ENCODE measurements at places on chromosomes 11 and 22.

- no peak for DNase-seq
Observed at GRCh38 chr11:30527566-30527965, 58.6 kb downstream of the MPPED2 start.

GRCh38 chr11:110759972-110760381 lies 47.7 kb upstream of the ARHGAP20 start:
- DNase-seq: no peak

DNA sequence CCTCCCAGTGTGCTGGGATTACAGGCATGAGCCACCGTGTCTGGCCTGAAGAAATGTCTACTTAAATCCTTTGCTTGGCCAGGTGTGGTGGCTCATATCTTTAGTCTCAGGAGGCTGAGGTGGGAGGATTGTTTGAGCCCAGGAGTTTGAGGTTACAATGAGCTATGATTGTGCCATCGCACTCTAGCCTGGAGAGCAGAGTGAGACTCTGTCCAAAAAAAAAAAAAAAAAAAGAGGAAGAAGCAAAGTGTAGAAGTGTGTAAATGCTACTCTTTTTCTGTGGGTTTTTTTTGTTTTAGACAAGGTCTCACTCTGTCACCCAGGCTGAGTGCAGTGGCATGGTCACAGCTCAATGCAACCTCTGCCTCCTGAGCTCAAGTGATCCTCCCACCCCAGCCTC lies 6.4 kb upstream of the ATG16L2 start:
- no peak for DNase-seq

GRCh38 chr22:31139866-31140716 lies at the start of gene PLA2G3:
PLA2G3 (minus strand) TSS chr22:31140508; CDS start chr22:31140354, 154 bp downstream.
- peak; percentile 21 for DNase-seq

GRCh38 chr22:47205554-47205953 lies 443.1 kb downstream of the TBC1D22A start:
- DNase-seq: no peak

DNA sequence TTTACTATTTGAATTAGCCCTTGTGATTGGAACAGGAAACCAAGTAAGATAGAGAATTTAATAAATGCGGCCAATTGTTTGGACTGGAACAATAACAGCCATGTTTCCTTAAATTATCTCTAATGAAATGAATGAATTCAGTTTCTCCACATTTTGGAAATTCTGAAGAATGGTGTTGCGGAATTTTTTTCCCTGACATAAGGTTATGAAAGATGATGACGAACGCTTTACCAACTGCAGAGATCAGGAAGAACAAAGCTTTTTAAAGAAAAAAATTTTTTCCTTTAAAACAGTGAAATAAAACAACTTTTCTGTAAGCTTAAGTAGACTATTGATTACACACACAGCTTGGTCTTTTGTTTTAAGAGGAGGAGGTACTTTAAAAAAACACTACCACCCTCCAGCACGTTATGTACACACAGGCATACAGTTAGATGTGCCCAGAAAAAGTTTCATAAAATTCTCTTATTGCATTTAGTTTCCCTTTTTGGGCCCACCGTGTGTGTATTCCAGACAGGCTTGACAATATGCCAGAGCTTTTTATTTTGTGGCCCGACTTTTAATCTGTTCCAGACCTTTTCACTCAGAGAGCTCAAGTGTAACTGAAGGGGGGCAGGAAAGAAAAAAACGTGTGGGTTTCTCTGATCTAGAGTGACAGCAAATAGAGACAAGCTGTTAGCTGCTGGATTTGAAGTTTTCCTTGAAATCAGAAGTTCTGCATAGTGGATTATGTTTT lies 77.3 kb downstream of the YAP1 start:
- DNase-seq: no peak

GRCh38 chr11:10878408-10879214 lies 20.8 kb upstream of the ZBED5 start:
- DNase-seq: peak; percentile 85

DNA sequence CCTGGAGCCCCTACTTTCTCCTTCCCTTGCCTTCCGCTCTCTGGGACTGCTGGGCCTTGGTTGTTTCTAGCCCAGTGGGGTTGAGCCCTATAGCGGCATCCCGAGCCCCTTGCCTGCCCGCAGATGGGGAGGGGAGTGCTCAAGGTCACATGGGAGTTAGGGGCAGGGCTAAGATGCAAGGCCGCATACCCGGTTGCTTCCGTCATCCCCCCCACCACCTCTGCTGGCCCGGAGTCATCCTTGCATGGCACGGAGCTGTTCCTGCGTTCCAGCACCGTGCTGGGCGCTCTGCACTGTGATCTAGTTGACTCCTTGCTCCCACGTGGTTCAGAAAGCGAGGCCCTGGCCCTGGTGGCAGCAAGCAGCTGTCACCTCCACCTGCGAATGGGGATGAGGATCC lies 18.0 kb downstream of the FLRT1 start:
- DNase-seq: no peak

DNA sequence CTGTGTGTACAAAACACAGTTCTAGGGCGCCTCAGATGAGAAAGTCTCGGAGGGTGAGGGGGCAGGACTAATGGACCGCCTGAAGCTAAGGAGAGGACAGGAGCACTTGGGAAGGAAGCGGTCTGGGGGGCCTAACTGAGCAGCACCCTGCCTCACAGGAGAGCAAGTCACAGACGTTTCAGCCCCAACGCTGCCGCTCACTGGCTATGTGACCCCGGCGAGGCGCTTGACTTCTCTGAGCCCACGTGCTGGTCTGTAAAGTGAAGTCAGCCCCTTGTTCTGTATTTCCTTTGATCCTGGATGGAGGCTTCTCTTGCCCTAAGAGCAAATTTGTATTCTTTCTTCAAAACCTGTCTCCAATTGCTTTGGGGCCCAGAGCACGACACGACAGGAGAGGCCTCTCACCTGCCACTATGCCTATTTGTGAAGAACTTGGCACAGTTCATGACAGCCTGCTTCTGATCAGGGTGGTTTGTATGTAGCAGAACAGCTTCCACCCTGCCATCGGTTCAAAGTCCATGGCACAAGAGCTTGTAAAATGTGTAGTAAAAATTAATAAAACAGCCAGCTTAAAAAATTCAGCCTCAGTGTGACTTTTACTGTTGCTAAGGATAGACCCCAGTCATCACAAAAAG lies 59.1 kb downstream of the WNT11 start:
- DNase-seq: no peak

DNA sequence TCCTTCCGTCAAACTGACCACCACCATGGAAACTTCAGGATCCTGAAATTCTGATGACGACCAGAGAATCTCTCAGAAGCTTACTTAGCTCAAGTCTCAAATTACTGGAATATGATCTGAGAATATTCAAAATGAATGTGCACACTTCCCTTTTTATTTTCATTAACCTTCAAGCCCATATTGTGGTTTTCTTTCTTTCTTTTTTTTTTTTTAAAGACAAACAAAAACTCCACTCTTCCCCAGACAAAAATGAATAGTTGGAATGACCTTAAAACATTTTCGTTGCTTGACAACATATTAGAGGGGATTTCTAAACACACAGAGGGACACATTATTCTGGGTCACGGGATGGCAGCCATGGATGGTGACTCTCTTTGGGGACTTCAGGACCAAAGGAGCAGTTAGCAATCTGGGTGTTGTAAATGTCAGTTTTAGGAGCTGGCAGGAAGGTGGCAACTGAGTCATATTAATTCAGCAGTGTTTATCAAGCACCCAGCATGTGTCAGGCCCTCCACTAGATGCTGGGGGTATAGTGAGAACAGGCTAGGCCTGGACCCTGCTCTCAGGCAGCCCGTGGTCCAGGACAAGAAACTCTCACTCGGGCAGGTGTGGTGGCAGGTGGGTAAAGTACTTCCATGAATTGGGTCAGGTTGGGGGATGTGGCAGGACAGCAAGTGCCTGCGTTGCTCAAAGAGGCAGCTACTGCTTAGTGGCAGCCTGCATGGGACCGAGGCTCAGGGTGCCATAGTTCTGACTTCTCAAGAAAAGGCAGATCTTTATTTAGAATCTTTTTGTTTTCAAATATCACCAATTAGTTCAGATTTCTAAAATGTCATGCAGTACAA lies 126.1 kb downstream of the HIPK3 start:
- DNase-seq: no peak

DNA sequence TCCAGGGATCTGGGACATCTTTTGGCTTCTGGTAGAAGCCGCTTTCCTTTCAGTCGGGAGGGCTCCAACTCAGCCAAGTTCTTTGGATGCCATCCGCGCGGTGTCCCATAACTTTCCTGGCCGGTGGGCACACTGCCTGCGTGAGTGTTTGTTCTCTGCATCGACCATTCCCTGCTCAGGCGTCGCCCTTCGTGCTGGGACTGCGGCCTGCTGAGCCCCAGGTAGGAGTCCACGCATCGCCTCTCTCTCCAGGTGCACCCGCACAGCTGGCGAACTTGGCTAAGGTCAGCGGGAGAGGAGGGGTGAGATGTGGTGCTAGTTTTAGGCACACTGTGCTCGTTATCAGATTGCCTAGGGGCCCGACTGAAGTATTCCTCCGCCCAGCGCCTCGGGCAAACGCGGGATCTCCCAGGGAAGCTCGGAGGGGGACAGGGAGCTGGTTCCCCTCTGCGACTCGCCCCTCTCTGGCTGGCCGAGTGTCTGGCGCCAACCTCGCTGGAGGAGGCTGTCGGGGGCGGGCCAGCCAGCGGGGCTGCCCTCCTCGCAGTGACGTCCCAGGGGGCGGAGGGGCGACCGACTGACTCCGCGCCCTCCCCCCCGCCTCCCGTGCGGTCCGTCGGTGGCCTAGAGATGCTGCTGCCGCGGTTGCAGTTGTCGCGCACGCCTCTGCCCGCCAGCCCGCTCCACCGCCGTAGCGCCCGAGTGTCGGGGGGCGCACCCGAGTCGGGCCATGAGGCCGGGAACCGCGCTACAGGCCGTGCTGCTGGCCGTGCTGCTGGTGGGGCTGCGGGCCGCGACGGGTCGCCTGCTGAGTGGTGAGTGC lies at the start of gene LAYN:
LAYN (plus strand) TSS at position 607 of the 823 bp plus-strand sequence; CDS start at position 731, 124 bp downstream.
- no peak for DNase-seq

GRCh38 chr11:48305923-48306322 lies at the start of gene OR4S1:
OR4S1 (plus strand) TSS chr11:48306223; CDS start chr11:48306223, 0 bp downstream.
- no peak for DNase-seq

DNA sequence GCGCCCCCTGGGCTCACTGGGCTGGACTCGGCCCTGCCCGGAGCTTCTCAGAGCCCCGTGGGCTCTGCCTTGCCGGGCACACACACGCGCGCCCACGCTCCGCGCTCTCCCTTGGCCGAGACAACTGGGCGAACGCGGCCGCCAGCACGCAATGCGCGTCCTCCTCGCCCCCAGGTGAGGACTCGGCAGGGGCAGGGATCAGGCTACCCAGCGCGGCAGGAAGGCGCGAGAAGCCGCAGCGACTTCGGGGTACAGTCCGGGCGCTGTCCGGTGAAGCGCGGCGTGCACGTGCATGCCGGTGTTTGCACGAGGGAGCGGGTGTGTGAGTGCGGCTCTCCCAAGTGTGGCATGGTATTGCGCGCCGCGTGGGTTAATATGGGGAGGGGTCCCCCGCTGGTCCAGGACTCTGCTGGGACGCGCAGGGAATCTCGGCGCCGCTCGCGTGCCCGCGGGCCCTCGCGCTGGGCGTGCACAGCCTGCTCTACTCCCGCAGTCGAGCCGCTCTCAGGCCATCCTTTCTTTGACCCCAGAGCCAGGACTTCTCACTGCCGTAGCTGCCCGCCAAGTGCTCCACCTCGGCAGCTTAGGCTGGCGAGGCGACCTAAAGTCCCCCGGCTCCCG lies 5.4 kb downstream of the WNT7B start:
- DNase-seq: no peak

GRCh38 chr11:22728600-22729389 lies 62.4 kb downstream of the GAS2 start:
- DNase-seq: no peak

GRCh38 chr11:123518496-123519054 lies 88.5 kb downstream of the GRAMD1B start:
- DNase-seq: no peak

DNA sequence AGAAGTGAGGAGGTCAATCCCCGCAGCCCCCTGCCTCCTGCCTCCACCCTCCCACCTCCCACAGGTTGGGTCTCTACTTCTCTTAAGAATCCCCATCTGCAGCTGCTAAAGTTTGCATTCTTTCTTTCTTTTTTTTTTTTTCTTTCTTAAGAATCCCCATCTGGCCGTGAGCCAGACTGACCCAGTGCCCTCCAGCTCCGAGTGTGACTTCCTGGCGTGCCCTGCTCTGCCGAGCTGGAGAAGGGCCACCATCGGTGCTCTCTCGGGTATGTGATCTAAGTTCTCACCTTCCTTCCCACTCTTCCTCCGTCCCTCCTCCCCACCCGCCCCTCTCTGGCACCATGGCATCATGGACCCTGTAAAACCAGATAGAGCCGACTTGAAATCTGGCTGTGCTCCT lies 66.7 kb upstream of the LMO1 start:
- DNase-seq: no peak

GRCh38 chr11:27468995-27469695 lies 3.4 kb downstream of the LGR4 start:
- no peak for DNase-seq

DNA sequence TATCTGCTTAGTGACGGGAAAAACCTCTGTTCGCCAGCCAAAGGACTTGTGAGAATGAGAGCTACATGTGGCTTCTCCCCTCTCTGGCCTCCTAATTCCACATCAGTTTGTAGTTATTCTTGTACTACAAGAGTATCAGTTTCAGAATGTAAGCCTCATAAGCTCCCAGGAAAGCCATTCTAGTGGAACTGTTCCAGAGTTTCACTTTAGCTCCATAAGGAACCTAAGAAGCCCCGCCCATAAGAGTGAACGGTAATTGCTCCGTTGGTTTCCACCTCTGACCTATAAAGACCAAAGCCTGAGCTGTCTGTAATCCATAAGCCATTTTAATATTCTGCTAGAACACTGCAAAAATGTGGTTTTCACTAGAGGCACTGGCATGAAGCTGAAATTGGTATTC lies 53.0 kb downstream of the SIK3 start:
- DNase-seq: peak; percentile 21

DNA sequence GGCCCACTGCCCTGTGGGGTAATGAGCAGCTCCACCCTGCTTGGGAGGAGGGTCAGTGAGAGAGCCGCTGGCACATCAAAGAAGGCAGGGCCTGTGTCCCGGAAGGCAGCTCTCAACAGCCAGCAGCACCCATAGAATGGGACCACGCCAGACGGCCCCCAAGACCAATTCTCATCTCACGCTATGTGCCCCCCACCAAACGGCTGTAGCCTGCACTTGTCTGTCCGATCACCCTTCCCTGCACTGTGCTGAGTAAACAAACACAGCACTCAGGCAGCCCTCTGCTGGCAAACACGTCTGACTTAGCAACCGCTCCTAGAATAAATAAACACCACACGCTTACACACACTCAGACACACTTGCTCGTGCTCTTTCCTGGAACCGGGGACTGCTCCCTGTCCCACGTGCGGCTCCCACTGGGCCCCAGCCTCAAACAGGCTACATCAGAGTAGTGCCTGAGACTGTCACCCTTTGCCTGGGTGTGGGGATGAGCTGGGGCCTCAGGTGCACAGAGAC lies 53.2 kb upstream of the CDON start:
- peak; percentile 97 for DNase-seq

DNA sequence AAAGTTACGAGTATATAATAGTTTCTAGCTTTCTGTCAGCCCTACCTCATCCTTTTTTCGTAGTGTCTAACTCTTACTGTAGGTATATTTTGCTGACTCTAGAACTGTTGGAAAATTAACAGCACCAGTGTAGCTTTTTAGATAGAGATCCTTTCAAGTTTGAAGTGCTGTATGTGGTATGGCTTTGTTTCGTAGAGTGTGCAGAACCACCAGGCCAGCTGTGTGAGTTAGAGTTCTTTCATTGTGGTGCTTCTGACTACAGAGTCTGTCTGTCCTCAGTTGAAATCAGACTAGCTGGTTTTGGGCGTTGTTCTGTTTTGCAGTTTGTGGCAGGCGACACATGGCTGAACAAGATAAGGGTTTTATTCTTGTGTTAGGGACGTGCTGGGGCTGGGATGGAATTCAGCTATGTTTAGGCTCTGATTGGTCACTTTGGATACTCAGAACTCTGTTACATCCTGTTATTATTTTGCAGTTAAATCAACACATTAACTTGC lies 3.2 kb downstream of the ARHGEF12 start:
- peak; percentile 74 for DNase-seq

GRCh38 chr22:25060522-25061071 lies 108.1 kb downstream of the KIAA1671 start:
- DNase-seq: no peak
